ENCODE measurements at places on chromosomes 11 and 22.

- DNase-seq = no peak
Observed at GRCh38 chr11:1926156-1927025, 6.9 kb downstream of the TNNT3 start.

GRCh38 chr22:50293441-50294318 lies 13.8 kb downstream of the PLXNB2 start:
- DNase-seq = no peak

GRCh38 chr11:101944923-101945322 lies 28.6 kb upstream of the ANGPTL5 start:
- no peak for DNase-seq

GRCh38 chr11:71447791-71448256 lies 369 bp downstream of the DHCR7 start:
- peak; percentile 33 for DNase-seq

GRCh38 chr11:75925785-75926164 lies 110.8 kb downstream of the UVRAG start:
- no peak for DNase-seq

DNA sequence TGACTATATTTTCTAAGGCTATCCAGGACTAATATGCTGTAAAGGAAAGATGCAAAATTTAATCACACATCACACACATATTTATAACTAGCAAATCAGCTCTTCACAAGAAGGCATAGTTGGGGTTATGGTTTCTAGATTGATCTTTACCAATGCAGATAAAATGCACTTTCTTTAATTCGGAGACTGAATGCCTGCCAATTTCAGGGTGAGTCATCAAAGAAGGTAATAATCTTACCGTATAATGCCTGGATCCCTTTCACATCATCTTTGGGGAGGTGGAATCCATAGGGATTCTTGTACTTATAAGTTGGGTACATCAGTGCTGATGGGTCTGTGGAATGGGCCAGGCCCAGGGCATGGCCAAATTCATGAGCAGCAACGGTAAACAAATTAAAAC lies 16.4 kb downstream of the MMP20 start:
- no peak for DNase-seq

- DNase-seq = no peak
Observed at GRCh38 chr11:134734894-134735293, 322.9 kb upstream of the B3GAT1 start.

Measured in stimulated activated CD8-positive, alpha-beta memory T cell treated with anti-CD3 and anti-CD28 coated beads, Interleukin-12 subunit alpha, Interleukin-12 subunit beta, amount 100 ng/mL, for 4 hours (primary cell).